ENCODE measurements at places on chromosomes 6 and 20. TPM values are rescaled to one million over a fixed set of nuclear protein-coding genes. Genes with fewer than 3 reads are reported as not detected.

DNA sequence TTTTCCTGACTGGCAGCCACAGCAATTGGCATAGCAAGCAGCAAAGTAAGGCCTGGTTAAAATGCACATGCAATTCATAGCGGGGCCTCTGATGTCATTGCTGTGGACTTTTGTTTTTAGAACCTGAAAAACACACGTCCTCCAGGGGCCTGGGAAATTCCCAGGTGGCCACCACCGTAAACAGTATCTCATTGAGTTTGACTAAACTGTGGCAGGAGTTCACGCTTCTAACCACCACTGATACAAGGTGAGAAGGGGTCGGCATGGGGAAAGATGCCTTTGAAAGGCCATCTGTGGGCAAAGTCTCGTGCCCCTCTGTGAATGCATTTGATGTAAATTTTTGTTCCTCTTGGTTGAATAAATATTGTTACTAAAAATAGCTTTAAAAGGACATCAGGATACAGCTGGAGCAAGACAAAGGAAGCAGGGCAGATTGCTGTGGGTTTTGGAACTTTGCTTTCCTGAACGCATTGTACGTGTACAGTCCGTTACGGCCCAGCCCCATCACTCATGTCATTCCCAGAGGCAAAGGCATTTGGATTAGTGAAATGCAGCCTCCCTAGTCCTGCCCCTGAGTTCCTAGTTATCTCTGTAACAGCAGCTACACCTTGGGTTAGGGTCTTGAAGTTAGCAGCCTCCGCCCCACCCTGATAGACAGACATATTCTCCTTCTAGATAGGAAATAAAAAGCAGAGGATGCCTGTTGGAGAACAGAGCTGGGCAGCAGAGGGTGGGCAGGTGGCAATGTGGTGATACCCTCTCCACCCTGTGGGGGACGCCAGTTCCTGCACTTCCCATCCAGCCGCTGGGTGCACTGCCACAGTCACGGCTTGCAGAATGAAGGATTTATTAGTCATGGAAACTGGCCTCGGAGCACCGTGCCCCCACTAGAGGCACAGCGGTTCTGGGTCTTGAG is 80.3 kb downstream of the ZDHHC14 start:
- H3K27ac ChIP-seq: no peak overlapping the region
- no peaks in the 10 kb centered on the region for H3K27me3 ChIP-seq
- DNase-seq: peak; percentile 31

DNA sequence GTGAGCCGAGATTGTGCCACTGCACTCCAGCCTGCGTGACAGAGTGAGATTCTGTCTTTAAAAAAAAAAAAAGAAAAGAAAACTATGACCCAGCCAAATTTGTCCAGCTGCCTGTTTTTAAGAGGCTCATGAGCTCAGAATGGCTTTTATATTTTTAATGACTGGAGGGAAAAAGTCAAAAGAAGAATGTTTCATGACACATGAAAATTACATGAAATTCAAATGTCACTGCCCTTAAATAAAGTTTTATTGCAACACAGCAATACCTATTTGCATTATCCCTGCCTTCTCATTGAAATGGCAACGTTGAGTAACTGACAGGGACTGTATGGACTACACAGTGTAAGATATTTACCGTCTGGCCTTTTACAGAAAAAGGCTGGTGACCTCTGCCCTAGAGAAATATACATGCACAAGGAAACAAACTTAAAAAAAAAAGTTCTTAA is 11.4 kb downstream of the SENP6 start:
- H3K27me3 ChIP-seq: no peaks in the 10 kb centered on the region
- H3K27ac ChIP-seq: peak overlapping the region; percentile 68
- peaks cover 56% of the 10 kb centered on the region for H3K4me1 ChIP-seq
- H3K4me3 ChIP-seq: peak overlapping the region; percentile 21
- no peak for DNase-seq
- H3K36me3 ChIP-seq: no peaks in the 10 kb centered on the region

- no peak overlapping the region for H3K4me3 ChIP-seq
- H3K36me3 ChIP-seq: no peaks in the 10 kb centered on the region
- peaks cover 4% of the 10 kb centered on the region for H3K27me3 ChIP-seq
- H3K4me1 ChIP-seq: no peaks in the 10 kb centered on the region
- DNase-seq: peak; percentile 72
Measured at GRCh38 chr6:169831450-169832246, 80.2 kb downstream of the ERMARD start.

The CPNE5 gene
- not detected for total RNA-seq

GRCh38 chr6:44021589-44022295 is 105.5 kb downstream of the MRPL14 start:
- peak overlapping the region; percentile 27 for H3K27ac ChIP-seq
- no peaks in the 10 kb centered on the region for H3K36me3 ChIP-seq
- H3K4me1 ChIP-seq: no peaks in the 10 kb centered on the region
- no peaks in the 10 kb centered on the region for H3K27me3 ChIP-seq
- H3K4me3 ChIP-seq: no peak overlapping the region
- DNase-seq: peak; percentile 7

- no peak overlapping the region for H3K27ac ChIP-seq
- no peak overlapping the region for H3K4me3 ChIP-seq
- H3K36me3 ChIP-seq: no peaks in the 10 kb centered on the region
- DNase-seq: no peak
- H3K4me1 ChIP-seq: no peaks in the 10 kb centered on the region
Measured at GRCh38 chr6:125717120-125717731, 32.2 kb upstream of the HEY2 start.

GRCh38 chr20:24670341-24670872 is 201.0 kb downstream of the SYNDIG1 start:
- H3K27me3 ChIP-seq: no peaks in the 10 kb centered on the region
- no peak overlapping the region for H3K27ac ChIP-seq
- no peaks in the 10 kb centered on the region for H3K36me3 ChIP-seq
- no peaks in the 10 kb centered on the region for H3K4me1 ChIP-seq
- no peak overlapping the region for H3K4me3 ChIP-seq

DNA sequence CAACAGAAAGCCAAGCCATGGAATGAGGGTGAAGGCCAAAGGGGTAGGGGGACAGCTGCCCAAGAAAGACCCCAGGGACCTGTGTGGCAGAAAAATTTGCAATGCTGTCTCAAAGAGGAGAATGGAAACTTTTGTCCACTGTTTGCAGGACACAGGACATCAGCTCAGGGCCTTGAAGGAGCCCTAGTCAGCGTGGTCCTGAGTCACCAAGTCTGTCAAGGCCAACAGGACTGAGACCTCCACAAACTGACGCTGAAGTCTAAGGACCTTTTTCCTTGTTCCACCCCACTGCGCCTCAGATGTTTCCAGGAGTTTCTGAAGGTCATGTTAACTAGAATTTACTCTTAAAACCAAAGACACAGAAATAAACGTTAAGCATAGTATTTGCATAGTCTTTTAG is 31.8 kb upstream of the AVP start:
- H3K4me3 ChIP-seq: no peak overlapping the region
- no peaks in the 10 kb centered on the region for H3K4me1 ChIP-seq
- H3K36me3 ChIP-seq: no peaks in the 10 kb centered on the region
- H3K27me3 ChIP-seq: no peaks in the 10 kb centered on the region
- H3K27ac ChIP-seq: no peak overlapping the region

DNA sequence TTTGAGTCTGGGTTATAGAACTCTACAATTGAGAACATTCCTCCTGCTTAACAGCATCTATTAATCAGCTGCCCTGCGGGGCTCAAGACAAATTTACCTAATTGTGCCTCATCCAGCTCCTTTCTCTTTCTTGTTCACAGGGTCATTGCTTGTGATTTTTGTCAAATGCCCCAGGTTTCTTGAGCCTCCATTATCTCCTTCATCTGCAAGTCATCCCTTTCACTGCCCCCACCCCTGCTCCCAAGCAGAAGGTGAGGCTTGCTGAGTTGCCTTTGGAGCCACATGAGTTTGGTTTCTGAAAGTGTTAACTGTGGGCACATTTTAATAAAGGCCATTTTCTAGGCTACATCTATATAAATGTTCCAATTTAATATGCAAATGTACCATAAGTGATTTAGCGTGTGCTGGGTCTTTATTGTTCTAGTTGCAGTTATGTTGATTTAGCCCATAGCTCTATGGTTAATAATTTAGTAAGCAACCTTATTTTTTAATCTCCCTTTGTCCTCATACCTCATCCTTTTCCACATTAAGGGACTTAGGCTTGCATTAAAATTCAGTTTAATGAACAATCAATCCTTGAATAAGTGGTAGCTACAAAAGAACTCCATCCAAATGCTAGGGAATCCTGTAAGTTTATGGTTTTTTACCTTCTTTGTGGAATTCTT is 56.1 kb downstream of the VSTM2L start:
- H3K27me3 ChIP-seq: no peaks in the 10 kb centered on the region
- H3K36me3 ChIP-seq: no peaks in the 10 kb centered on the region
- no peak for DNase-seq
- no peaks in the 10 kb centered on the region for H3K4me1 ChIP-seq
- H3K27ac ChIP-seq: no peak overlapping the region
- no peak overlapping the region for H3K4me3 ChIP-seq

The PSMB9 gene
- 25.9 TPM for total RNA-seq

GRCh38 chr6:148440016-148440415 is 97.4 kb downstream of the SASH1 start:
- H3K27ac ChIP-seq: no peak overlapping the region
- no peak overlapping the region for H3K4me3 ChIP-seq
- DNase-seq: no peak
- no peaks in the 10 kb centered on the region for H3K36me3 ChIP-seq
- peaks cover 10% of the 10 kb centered on the region for H3K4me1 ChIP-seq

- no peak overlapping the region for H3K4me3 ChIP-seq
- no peaks in the 10 kb centered on the region for H3K4me1 ChIP-seq
- DNase-seq: no peak
- H3K27me3 ChIP-seq: no peaks in the 10 kb centered on the region
Measured at GRCh38 chr6:80605165-80605989, 498.9 kb downstream of the BCKDHB start.

GRCh38 chr6:69933239-69933638 is 66.9 kb downstream of the COL19A1 start:
- no peak for DNase-seq
- H3K4me3 ChIP-seq: no peak overlapping the region
- H3K4me1 ChIP-seq: no peaks in the 10 kb centered on the region
- H3K27ac ChIP-seq: no peak overlapping the region
- no peaks in the 10 kb centered on the region for H3K27me3 ChIP-seq

The COL9A1 gene
- not detected for total RNA-seq

The CD109 gene
- 7.4 TPM for total RNA-seq

The SLC2A4RG gene
- 45.7 TPM for total RNA-seq

The ZNF831 gene
- 3.7 TPM for total RNA-seq

DNA sequence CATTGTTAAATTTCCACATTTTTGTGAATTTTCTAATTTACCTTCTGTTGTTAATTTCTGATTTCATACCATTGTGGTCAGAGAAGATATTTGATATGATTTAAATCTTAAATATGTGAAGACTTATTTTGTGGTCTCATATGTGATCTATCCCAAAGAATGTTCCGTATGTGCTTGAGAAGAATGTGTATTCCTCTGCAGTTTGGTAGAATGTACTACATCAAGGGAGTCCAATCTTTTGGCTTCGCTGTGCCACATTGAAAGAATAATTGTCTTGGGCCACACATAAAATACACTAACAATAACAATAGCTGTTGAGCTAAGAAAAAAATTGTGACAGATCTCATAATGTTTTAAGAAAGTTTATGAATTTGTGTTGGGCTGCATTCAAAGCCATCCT is 176.2 kb upstream of the PRND start:
- H3K27ac ChIP-seq: no peak overlapping the region
- H3K27me3 ChIP-seq: no peaks in the 10 kb centered on the region
- H3K36me3 ChIP-seq: no peaks in the 10 kb centered on the region

All from transverse colon (tissue), 4 donors.